Epithelial cell of proximal tubule (primary cell): ENCODE measurements at places on chromosomes 4 and X.

GRCh38 chr4:133150486-133151340 lies 1.6 kb downstream of the PCDH10 start:
- DNase-seq = no peak

DNA sequence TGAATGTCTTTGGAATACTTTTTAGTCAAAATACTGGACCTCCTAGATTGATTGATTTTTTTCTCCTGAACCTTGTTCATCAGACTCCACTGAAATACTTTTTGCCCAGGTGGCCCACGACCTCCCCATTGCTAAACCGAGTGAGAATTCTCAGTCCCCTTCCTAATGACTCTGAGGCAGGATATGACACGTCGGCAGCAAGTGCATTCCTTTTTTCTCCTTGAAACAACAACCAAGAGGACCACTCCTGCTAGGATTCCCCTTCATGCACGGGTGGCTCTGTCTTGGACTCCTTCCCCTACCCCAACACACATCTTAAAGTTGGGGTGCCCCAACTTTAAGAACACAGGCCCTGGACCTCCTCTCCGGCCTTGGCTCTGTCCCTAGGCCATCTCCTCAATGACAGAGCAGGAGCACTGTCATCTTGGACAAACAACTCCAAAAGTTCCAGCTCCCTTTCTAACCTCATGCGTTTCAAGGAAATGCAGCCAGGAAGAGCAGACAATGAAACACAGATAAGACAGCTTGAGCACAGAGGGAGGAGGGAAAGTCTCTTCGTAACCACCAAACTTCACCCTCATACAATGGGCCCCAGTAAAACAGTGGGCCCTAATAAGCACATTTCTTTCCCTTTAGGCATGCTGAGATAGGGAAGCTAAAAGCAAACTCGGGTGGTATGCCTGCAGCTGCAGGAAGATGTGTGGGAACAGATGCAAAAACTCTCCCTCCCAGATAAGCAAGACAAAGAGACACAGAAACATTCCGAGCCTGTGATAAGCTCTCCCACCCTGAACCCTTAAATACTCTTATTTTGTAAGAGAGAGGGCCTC lies 33.9 kb downstream of the ZBTB49 start:
- no peak for DNase-seq

DNA sequence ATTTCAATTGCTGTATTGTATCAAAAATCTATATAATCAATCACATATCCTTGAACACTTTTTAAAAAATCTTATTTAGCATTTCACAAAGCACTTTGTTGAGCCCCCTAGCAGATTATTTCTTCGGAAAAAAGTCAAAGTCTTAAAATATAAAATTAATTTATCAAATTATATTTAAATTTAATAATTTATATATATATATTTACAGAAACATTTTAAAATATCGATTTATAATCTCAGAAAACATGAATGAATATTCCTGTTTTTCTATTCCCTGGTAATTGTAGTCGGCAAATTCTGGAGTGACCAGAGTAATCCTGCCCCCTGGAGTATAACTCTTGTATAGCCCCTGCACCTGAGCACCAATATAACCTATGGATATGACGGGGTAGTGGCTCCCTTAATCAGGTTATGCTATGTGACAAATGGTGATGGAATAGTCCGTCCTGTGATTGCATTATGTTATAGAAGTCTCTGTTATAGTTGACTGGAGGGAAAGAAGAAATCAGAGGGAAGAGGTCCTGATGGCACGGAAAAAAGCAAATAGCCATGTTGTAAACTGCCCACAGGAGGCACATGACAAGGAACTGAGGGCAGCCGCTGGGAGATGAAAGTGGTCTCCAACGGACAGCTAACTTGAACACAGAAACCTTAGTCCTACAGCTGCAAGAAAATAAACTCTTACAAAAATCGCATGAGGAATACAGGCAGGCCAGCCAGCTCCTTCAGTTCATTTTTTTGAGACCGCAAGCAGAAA lies 1092.3 kb downstream of the ARAP2 start:
- no peak for DNase-seq

- peak; percentile 58 for DNase-seq
These were observed 977 bp upstream of the USP9X start for GRCh38 chrX:41084044-41084892.

DNA sequence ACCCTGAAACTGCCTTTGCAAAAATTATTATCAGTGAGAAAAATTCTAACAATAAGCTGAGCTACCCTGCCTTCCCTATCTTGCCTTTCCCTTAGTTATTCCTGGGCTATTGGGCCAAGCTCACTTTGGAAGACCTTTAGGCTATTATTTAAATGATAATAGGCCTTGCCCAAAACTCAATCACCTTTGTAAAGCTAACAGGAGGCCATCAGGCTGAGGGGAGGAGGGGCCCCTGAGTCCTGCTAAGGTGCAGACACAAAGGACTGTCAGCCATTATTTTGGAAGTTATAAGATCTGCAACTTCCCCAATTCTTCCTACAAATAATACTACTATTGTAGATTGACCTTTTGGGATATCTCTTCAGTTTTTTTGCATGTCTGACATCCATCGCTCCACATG lies 278.8 kb upstream of the DIAPH2 start:
- no peak for DNase-seq

DNA sequence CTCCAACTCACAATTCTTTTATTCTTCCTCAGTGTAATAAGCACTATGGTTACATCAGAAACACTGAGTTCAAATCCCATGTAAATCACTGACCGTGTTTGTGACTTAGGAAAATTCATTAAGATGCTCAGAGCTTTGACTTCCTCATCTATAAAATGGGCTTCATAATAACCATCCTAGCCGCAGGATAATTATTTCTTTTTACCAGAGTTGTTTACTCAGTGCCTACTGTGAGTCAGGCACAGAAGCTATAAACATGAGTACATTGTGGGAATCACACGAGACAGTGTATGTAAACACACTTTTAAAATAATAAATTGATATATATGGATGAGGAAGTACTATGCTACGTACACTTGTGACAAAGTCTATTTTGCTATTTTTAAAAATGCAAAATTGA lies 296.3 kb upstream of the TENM3 start:
- DNase-seq = no peak

DNA sequence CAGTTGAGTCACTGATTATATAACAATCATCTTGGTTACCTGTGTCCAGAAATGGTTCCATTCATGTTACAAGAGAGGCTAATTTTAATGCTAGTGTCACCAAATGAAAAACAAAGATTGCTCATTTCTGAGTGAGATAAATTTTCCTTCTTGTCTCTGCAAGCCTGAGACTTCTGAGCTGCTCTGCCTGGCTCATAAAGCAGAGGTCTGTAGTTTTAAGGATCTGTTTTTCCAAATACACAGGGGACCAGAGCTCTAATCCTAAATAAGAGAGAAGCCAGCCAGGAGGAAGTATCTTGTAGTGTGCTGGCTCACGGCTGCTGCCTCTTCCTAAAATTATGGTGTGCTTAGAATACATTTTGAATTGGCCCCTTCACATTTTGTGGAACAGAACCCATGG lies 42.6 kb downstream of the CLDN34 start:
- no peak for DNase-seq

DNA sequence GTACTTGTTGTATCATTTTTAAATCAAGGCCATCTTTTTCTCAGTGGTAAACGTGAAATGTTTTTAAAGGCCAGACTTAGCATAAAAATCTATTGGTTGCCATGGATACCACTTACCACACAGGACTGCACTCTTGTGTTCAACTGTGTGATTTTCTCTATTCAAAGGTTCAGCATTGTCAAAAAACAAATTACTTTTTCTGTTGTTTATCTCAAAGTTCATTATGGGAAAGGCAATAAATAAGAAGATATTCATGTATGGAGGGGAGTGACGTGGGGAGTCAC lies 231.0 kb upstream of the GATB start:
- DNase-seq = no peak

DNA sequence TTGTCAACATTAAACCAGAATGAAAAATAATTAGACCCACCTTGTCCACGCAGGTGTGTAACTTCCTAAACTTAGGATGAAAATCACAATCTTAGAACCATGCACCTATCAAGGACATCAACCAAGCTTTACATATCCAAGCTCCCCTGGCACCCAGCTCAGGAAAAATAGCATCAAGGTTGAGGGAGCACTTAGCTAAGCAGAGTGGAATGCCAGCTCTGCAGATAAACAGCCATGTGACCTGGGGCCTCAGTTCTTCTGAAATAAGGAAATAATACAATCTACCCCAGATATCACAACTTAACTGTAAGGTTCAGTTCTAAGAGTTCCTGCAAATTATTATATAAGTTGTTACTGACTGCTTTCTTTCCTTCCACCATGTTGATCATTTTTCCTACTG lies 64.7 kb downstream of the DHX15 start:
- peak; percentile 76 for DNase-seq

GRCh38 chr4:153782581-153782980 lies 6.3 kb downstream of the SFRP2 start:
- DNase-seq = no peak

DNA sequence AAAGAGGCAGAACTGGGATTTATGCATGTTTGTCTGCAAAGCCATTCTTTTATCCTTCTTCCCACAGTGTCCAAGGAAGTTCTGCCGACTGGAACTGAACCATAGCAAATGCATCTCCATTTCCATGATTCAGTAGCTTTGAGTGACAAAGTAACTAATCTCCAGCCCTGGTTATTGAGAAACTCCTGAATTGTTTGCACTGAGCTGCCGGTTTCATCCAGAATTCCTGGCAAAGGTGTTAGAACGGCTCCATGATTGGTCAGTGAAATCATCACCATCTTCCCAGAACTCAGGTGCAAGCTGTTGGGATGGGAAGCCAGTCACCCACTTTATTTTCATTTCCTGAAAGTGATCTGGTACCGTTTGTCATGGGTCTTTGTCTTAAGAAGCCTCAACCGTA lies 47.0 kb upstream of the SLC34A2 start:
- DNase-seq = peak; percentile 84

DNA sequence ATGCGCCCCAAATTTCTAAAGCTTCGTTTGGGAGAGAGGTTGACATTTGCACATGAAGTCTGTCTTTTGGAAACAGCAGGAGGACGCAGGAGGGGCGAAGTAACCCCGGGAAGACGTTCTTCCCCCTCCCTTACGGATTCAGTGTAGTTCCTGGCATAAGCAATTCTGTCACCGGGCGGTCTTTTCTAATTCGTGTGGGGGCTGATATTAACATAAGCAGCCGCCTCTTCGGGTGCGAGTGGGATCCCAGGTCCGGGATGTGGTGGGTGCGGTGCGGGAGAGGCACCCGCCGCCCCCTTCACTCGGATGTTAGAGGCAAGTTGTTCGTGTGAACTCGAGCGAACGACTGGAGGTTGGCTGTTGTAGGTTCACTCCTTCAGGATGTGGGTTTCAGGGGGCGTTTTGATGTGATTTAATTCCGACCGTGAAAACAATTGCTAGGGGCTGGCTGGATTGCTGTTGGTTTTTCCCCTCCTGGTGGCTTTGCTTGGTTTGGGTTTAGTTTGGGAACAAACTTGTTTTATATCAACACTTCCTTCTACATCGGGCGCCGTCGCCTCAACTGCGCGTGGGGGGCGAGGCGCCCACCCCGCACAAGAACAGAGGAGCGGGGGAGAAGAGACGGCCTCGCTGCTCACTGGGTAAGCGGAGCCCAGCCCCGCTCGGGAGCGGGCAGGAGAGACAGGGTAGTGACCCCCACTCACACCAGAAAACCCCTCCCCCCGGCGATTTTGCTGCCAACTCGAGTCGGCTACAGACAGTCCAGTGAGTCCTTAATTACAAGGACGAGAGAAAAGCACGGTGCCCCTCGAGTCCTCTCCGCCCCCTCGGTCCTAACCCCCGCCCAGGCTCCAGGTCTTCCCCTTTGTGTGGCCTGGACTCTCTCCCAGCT lies 2.9 kb upstream of the LEF1 start:
- DNase-seq = no peak

GRCh38 chr4:172692701-172693100 lies 475.9 kb upstream of the GALNT7 start:
- no peak for DNase-seq

- peak; percentile 3 for DNase-seq
These were observed 19.4 kb downstream of the AWAT2 start for GRCh38 chrX:70030301-70030767.
